ENCODE measurements at places on chromosomes 2 and 18.
A peak's percentile ranks its signal among the peaks of the same experiment; 100 is the strongest.

- DNase-seq = peak; percentile 96
Measured at GRCh38 chr18:681985-682384, 24.5 kb downstream of the TYMS start.

GRCh38 chr2:21836719-21837118 is 713.0 kb downstream of the TDRD15 start:
- no peak for DNase-seq

DNA sequence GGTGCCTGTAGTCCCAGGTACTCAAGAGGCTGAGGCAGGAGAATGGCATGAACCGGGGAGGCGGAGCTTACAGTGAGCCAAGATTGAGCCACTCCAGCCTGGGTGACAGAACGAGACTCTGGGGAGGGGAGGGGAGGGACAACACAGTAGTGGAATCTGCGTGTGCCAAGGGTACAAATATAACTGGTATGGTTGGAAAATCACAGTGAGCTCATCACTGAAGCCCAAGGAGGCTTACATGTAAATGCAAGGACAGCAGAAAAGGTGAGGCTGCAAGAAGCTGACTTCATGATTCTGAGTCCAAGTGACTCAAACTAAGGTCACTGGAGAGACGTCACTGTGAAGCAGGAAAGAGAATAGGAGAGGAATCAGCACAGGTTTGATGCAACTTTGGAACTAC is 9.2 kb downstream of the SEPTIN10 start:
- DNase-seq = no peak

DNA sequence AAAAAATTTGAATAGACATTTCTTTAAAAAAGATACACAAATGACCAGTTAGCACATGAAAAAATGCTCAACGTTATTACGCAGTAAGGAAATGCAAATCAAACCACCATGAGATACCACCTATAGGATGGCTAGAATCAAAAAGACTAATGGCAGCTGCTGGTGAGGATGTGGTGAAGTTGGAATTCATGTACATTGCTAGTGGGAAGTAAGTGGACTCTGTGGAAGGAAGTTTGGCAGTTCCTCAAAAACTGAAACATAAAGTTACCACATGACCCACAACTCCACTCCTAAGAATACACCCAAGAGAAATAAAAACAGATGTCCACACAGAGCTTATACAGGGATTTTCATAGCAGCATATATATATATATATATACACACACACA is 51.2 kb downstream of the MBP start:
- DNase-seq = no peak

GRCh38 chr18:76982038-76982437 is 150.5 kb downstream of the MBP start:
- DNase-seq = no peak

GRCh38 chr18:25883091-25883490 is 207.3 kb downstream of the SS18 start:
- DNase-seq = no peak

DNA sequence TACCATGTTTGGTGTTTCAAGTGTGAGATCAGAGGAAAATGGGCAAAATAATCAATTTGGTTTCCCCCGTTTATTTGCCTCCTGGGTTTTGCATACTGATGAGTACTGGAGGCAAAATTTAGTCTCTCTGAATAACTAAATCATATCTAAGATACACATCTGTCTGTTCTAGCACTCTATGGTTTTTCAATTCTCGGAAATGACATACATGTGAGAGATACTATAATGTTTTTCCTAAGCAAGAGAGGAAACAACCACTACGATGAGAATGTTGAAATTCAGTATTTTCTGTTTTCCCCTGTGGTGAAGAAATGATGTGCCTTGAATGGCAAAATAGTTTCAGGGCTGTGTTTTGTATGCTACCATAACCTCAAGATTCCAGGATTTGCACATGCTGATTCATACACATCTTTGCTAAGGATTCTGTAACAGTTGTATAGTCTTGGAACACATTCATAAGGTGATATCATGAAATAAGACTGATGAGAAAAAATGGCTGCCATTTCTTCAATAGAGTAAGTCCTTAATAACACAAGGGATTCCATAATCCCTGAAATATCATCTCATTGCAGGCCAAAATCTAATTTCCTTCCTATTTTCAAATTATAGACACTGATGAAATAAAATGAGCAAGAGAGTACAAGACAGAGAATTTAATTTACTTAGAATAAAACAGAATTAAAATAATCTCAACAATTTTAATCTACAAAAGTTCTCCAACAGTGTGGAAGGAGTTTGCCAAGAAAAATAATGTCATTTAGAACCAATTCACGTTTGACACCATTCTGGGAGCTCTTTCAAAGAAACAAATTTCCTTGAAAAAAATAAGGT is 316.6 kb downstream of the FIGN start:
- DNase-seq = no peak

DNA sequence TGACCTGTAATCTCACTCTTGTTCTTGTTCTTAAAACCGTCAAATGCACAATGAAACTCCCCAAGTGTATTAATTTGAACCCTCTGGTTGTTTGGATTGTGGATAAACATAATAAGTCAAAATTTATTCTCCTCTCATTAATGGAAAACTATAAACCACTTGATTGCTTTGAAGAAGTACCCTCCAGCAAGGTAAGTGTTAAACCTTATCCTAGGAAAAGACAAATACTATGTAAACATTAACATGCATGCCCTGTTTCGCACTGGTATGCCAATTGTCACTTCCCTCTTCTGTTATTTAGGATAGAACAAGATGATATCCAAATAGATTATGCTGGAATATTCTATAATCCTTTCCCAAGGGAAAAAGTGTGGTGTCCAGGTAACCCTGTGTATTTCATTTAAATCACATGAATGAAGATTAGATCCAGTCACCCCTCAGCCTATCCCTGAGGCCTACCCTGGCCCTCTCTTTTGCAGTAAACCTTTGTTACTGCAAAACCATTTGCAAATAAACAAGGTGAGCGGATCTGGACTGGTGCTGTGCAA is 1.3 kb downstream of the ADI1 start:
- no peak for DNase-seq

DNA sequence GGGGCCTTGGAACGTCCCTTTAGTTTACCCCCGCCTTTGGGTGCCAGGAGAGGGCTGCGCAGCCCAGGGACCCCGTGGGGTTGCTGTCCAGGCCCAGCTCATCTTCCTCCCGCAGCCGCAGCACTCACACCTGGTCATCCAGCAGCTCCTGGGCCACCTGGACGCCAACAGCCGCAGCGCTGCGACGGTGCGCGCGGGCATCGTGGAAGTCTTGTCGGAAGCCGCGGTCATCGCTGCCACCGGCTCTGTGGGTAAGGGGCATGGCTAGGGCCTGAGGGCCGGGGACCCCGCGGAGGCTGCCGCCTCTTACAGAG is 37.2 kb downstream of the POMC start:
- no peak for DNase-seq

GRCh38 chr18:59795882-59796281 is 98.7 kb upstream of the CCBE1 start:
- no peak for DNase-seq

All from T-helper 1 cell (primary cell).